ENCODE measurements at places on chromosomes 1 and 21.
A peak's percentile ranks its signal among the peaks of the same experiment; 100 is the strongest.

DNA sequence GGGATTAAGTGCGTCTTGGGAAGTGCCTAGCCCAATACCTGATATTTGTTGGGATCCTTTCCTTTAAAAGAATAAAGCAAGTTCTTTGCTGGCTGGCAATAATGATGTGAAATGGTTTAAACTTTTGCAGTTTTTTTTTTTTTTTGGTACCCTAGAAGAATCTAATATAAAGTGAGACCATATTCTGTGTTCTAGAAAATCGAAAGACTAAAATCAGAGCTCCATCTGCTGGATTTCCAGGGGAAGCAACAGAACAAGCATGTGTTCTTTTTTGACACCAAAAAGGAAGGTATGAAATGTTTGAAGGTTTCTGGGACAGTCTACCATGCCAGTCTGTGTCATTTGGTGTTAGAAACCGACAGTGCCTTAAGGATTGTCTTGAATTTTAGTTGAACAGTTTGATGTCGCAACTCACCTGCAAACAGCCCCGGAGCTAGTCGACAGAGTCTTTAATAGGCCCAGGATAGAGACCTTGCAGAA is 6.4 kb downstream of the UTP11 start:
- DNase-seq: peak; percentile 54

GRCh38 chr1:232334811-232335210 is 295.1 kb downstream of the SIPA1L2 start:
- DNase-seq: no peak

- DNase-seq: peak; percentile 96
Observed at GRCh38 chr1:233543338-233544255, 70.3 kb upstream of the KCNK1 start.

DNA sequence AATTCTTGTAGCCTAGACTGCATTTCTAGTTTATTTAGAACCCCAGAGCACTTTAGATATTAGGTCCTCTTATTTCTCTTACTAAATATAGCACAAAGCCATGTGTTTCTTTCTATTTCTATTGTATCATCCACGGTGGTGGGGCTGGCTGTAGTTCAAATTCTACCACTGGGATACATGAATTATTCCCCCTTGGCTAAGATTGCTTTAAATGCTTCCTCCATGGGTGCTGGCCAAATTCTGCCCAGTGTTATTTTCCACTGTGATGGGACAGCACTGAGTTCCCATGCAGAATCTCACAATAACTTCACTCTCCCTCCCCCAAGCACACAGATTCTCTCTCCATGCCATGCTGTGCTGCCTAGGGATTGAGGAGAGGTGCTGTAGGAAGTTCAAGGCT is 41.5 kb upstream of the GBP6 start:
- no peak for DNase-seq

DNA sequence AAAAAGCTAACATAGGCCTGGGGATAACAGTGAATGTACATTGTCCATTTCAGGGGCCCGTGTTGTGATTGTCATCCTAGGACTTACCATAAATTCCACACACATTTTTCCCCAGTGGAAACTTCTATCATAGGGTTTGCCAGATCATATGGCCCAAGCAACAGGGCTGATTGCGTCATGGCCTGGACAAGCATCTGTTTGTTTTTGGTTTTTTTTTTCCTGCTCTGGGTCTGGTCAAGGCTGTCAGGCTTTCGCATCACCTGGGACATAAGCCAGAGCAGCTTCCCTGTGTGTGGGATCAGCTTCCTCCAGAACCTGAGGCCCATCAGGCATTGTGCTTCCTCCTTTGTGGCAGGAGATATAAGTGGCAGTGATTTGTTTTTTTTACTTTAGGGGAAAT is 598.5 kb upstream of the USP24 start:
- peak; percentile 64 for DNase-seq

- no peak for DNase-seq
Observed at GRCh38 chr1:166924823-166925541, 48.9 kb upstream of the TADA1 start.

DNA sequence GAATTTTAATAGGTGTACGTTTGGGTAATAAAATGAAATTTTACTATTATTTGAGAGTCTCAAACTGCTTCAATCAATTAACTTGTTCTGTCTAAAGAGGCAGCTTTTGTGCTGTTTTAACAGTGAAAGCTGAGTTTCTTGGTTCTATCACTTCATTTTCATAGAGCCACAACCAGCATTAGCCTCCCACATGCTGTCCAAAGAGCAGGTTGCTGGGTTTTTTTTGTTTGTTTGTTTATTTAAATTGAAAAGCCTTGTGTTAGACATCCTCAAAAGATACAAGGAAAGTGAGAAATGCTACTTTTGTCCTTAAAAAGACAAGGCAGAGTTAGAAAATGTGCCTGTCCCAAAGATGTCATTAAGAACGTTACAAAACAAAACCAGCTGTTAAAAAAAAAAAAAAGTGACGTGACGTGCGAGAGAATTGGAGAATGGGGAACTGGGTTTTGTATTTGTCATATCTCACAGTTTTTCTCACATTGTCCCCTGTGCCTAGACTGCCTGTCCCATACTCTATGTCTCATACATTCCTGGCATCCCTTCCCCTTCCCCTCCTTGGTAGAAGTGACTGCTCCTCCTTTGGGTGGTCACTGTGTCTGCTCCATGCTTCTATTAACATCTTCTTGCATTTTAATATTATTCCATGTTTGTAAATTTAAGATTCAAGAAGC is 63.1 kb upstream of the CD34 start:
- DNase-seq: no peak

GRCh38 chr21:43717166-43717853 is 1.6 kb upstream of the PDXK start:
- no peak for DNase-seq

- peak; percentile 89 for DNase-seq
Observed at GRCh38 chr1:25694167-25695007, 77.8 kb downstream of the MAN1C1 start.

DNA sequence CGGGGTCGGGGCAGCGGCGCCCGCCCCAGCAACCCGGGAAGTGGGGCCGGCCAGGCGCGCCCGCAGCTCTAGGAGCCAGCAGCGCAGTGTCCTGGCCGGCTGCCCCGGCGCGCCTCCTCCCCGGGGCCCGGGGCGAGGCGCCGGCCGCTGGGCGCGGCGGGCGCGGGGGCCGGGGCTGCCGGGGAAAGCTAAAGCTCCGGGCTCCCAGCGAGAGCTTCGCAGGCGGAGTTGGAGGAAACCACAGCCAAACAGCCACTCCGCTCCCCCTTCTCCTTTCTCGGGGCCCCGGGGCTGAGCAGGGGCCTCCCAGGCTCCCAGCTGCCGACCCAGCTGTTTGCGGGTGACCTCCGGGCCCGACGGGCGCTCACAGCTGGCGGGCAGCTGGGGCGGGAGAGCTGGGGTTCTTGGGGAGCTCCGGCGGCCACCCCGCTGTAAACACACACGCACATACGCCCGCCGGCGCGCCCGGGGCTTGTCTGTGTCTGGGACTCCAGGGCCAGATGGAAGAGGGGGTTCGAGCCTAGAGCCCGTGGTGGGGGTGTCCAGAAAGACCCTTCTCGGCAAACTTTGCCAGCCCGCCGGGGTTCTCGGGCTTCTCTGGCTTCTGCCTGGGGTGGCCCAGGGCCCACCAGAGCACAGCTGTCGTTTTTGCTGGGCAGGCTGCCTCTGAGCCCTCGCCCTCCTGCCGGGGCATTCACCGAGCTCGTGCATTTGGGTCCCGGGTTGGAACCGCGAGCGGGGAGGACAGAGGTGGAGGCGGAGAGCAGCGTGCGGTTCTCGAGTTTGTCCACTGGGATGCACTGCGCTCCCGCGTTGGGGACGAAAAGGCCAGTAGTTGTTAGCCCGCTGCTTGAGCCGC is 1.5 kb downstream of the AJAP1 start:
- peak; percentile 68 for DNase-seq

- no peak for DNase-seq
Observed at GRCh38 chr1:208077232-208078075, 166.5 kb upstream of the CD34 start.

DNA sequence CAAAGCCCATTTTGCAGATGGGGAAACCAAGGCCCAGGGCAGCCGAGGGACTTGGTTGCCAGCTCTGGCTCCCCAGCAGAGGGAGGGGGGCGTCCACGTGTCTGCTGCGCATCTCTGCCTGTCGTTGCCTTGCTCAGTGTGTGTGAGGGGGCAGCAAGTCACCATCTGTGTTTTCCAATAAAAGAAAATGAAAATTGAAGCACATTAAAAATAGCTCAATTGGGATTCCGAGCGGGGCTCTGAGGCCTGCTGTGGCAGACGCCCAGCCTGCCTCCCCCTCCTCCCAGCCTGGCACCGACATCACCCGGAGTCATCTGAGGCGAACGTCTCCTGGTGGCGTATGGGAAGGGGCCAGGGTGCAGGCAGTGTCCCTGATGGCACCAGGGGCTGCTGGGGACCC is 51.2 kb downstream of the EPHB2 start:
- DNase-seq: no peak

GRCh38 chr1:247857069-247857984 is at the start of gene TRIM58:
Gene TRIM58, plus strand, starts transcription at chr1:247857187. Its CDS starts 60 bp downstream, at chr1:247857247.
- no peak for DNase-seq

DNA sequence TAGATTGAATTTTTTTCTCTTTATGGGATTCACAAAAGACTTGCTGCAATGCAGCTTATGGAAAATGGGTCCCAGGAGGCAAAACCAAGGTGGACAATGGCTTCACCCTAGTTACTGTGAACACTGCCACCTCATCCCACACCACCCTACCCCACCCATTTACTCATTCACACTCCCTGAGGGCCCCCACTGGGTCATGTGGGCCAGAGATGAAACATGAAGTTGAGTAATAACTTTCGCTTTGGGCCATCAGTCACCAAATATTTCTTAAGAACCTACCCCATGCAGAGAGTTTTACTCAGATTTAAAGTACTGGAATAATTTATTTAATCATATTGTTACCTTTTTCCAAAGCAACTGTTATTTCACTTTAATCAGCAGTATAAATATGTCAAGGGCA is 191.8 kb downstream of the TPR start:
- peak; percentile 75 for DNase-seq

GRCh38 chr1:9809100-9809510 is 14.7 kb downstream of the CLSTN1 start:
- DNase-seq: no peak

DNA sequence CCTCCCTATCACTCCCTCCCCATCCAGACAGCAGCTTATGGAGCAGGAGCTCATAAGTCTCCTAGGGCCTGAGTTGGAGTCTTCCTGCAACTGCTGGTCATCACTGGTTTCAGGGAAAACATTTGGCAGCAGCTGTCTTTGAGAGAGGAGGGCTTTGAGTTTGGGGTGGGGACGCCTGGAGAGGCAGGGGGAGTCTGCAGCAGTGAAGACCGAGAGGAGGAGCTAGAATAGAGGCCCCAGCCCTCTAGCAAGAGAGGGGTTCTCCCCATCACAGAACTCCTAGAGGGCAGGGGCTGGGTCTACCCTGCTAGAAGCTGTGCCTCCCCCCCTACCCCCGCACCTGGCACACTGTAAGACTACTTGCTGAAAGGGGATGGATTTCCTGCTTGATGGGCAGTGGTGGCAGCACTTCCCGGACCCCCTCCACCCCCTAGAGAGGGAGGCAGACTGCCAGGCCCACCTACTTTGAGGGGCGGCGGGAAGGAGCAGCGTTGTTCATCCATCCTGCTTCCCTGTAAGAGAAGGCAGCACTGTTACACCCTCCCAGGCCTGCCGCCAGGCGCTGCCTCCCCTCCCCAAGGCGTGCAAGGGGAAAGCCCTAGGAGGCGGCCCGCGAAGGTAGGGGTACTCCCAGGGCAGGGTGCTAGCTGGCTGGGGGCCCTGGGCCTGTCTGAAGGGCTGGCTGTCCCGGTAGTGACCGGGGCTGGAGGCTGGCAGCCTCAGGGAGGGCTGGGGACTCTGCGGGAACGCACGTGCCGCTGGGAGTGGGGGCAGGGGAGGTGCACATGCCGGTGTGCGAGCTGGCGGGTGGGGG is 50.4 kb downstream of the RAP1GAP start:
- no peak for DNase-seq

- no peak for DNase-seq
Observed at GRCh38 chr21:39258207-39258606, 55.2 kb downstream of the BRWD1 start.
